HFFc6 (cell line): ENCODE measurements at places on chromosomes 3 and 15. TPM values are rescaled to one million over a fixed set of nuclear protein-coding genes. Genes with fewer than 3 reads are reported as not detected.

DNA sequence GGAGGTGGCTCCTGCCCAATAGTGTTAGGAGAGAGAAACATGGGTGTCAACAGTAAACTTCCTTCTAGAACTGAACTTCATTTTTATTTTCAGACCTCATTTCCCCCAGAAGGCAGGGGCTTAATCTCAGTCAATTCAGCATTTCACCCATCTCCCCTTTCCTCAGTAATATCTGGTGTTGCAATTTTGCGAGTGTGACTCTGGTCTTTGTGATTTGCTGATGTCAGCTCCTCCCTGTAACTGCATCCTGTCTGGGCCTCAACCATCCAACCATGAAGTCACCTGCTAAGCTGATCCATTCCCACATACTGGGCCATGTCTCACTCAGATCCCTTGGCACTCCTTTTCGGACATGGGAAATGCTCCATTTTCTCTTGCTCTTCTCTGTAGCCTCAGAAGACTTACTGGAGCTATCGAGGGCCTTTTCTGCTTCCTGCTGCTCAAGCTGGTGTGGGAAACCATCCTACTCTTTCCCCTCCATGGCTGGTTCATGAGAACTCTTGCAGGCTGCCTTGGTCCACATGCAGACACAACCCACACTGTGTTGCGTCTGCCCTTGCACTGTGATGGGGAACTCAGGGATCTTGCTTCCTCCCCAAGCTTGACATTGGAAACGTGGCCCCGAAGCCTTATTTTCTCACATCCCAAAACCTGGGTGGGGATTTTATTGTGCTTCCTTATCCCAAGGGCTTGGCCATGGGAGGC, 24.6 kb downstream of the CCR4 start:
- H3K4me3 ChIP-seq, result no peak overlapping the region
- no peak for DNase-seq
- no peaks in the 10 kb centered on the region for H3K36me3 ChIP-seq
- H3K27me3 ChIP-seq, result peaks cover 14% of the 10 kb centered on the region

Gene NANOGP8
- total RNA-seq, result not detected in 3 replicates

Gene GOLGA6B
- not detected in 3 replicates for total RNA-seq

DNA sequence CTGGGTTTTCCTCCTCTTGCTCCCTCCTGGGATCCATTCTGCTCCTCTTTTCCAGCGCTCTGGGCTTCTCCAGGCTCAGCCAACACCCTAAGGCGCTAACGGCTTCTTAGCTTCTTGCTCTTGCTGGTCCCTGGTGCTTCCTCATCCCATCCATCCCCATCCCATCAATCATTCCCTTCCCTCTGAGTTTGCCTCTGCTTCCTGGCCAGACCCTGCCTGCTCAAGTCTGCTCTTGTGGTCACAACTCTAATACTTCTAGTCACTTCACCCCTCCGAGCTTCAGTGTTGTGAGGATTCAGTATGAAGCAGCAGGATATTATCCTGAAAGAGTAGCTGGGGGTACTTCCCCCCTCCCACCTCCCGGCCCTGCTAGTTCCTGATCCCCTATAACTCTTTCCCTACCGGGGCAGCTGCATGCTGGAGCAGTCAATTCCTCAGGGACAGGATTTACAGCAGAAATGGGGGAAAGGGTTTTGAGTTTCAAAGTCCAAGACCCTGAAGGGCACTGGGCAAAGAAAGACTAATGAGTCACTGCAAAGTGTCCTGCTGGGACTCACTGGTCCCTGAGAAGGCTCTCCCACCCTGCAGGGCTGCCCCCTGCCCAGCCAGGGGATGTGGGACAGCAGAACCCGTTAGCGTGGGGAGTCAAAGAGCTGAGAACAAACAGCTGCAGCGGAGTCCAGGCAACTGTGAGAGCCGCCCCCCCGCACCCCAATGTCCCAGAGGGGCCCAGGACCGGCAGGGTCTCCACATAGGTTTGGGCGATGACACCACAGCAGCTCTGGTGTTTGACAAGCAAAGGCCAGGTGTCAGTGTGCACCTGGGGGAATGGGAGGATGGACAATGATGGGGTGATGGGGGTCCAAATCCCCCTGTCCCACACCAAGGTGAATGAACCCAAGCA, 2.3 kb upstream of the SYNM start:
- no peak for DNase-seq
- no peaks in the 10 kb centered on the region for H3K36me3 ChIP-seq
- peaks cover 3% of the 10 kb centered on the region; the same call in 1 of the 2 replicates for H3K27me3 ChIP-seq
- peaks cover 9% of the 10 kb centered on the region for H3K4me1 ChIP-seq

GRCh38 chr15:31317421-31318327, 9.0 kb upstream of the KLF13 start:
- DNase-seq, result no peak
- H3K4me3 ChIP-seq, result no peak overlapping the region
- H3K27ac ChIP-seq, result no peak overlapping the region
- peaks cover 43% of the 10 kb centered on the region for H3K27me3 ChIP-seq

Gene FBXW12
- not detected in 3 replicates for total RNA-seq

GRCh38 chr3:39148435-39149058, 4.8 kb downstream of the CSRNP1 start:
- DNase-seq, result no peak
- peak overlapping the region; percentile 95 for H3K4me3 ChIP-seq
- peaks cover 9% of the 10 kb centered on the region for H3K27me3 ChIP-seq
- peaks cover 16% of the 10 kb centered on the region for H3K36me3 ChIP-seq
- H3K27ac ChIP-seq, result peak overlapping the region; percentile 98

GRCh38 chr15:71325481-71325880, 210.2 kb downstream of the THSD4 start:
- H3K4me3 ChIP-seq, result peak overlapping the region; percentile 10; the same call in 1 of the 2 replicates
- peak overlapping the region; percentile 75 for H3K27ac ChIP-seq
- peak; percentile 60 for DNase-seq
- peaks cover 69% of the 10 kb centered on the region for H3K4me1 ChIP-seq
- H3K36me3 ChIP-seq, result peaks cover 8% of the 10 kb centered on the region
